Diencephalon (tissue), 1 donor: ENCODE measurements at places on chromosomes 6 and 20. TPM values are rescaled to one million over a fixed set of nuclear protein-coding genes. Genes with fewer than 3 reads are reported as not detected.

Gene FAM135A
- 116 TPM for total RNA-seq

Gene PCK1
- not detected for total RNA-seq

Gene NHLRC1
- total RNA-seq: 4.4 TPM

Gene SLC22A7
- 0.23 TPM for total RNA-seq

Gene BTN1A1
- total RNA-seq: not detected

Gene CASS4
- 0.69 TPM for total RNA-seq

Gene PPP1R14C
- total RNA-seq: 35.5 TPM

Gene ECT2L
- total RNA-seq: 1.2 TPM

Gene TPD52L2
- total RNA-seq: 30.0 TPM

Gene DEFB132
- not detected for total RNA-seq

Gene IRAK1BP1
- total RNA-seq: 23.1 TPM

Gene MAFB
- total RNA-seq: 4.2 TPM

Gene KAT14
- 27.7 TPM for total RNA-seq

Gene DLL1
- 11.3 TPM for total RNA-seq

Gene PDE10A
- total RNA-seq: 213 TPM

Gene TMEM170B
- 67.8 TPM for total RNA-seq

Gene HMGCLL1
- 62.5 TPM for total RNA-seq

Gene CTAGE9
- not detected for total RNA-seq

Gene HAO1
- not detected for total RNA-seq

Gene UNC5CL
- 0.23 TPM for total RNA-seq

Gene NSFL1C
- total RNA-seq: 40.8 TPM

Gene WFDC10A
- total RNA-seq: not detected

Gene EYA4
- total RNA-seq: 3.5 TPM

Gene GHRH
- 2.3 TPM for total RNA-seq

Gene DDO
- total RNA-seq: 1.8 TPM

Gene ADGRB3
- 183 TPM for total RNA-seq

Gene SLC32A1
- total RNA-seq: 34.4 TPM

Gene THEMIS
- total RNA-seq: not detected

Gene PRDM1
- total RNA-seq: 1.8 TPM

Gene EEF1A2
- total RNA-seq: 313 TPM

Gene WFDC10B
- not detected for total RNA-seq

Gene SAPCD1
- total RNA-seq: 2.1 TPM

Gene POM121L2
- total RNA-seq: not detected

Gene IL17F
- not detected for total RNA-seq

Gene TINAG
- total RNA-seq: not detected

Gene ADTRP
- total RNA-seq: 0.69 TPM

Gene RNF182
- total RNA-seq: 33.0 TPM

Gene PPP1R16B
- 19.6 TPM for total RNA-seq

Gene OPN5
- not detected for total RNA-seq

Gene COL9A3
- total RNA-seq: 7.8 TPM

Gene DLK2
- total RNA-seq: 8.3 TPM

Gene ACTL10
- total RNA-seq: 0.46 TPM

Gene RING1
- 24.2 TPM for total RNA-seq

Gene ADGRF1
- under 0.01 TPM for total RNA-seq

Gene PARD6B
- total RNA-seq: 21.0 TPM

Gene PTCRA
- not detected for total RNA-seq

Gene NUDT3
- 149 TPM for total RNA-seq

Gene RCAN2
- 42.7 TPM for total RNA-seq

Gene FGD2
- 3.2 TPM for total RNA-seq

Gene LAMA2
- total RNA-seq: 13.1 TPM

Gene ZBP1
- total RNA-seq: not detected
